ENCODE measurements at places on chromosomes 3 and 15. TPM values are rescaled to one million over a fixed set of nuclear protein-coding genes. Genes with fewer than 3 reads are reported as not detected.

- DNase-seq, result no peak
These were observed 102.4 kb downstream of the RAB11A start for GRCh38 chr15:65971741-65971995.

DNA sequence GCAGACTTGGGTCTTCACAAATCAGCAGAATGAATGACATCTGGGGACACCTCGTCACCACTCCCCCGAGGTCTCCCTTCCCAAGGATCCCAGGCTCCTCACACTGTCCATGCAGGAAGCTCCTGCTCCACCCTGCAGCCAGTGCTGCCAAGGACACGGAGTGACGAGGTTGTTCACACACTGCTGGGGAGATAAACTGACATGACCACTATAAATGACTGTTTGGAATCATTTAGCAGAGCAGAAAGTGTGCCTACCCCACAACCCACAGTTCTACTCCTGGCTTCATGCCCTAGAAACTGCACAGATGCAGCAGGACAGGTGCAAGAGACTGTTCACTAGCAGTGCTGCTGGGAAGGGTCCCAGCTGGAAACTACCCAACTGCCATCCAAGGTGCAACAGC lies 19.7 kb upstream of the PRSS50 start:
- no peak for DNase-seq

DNA sequence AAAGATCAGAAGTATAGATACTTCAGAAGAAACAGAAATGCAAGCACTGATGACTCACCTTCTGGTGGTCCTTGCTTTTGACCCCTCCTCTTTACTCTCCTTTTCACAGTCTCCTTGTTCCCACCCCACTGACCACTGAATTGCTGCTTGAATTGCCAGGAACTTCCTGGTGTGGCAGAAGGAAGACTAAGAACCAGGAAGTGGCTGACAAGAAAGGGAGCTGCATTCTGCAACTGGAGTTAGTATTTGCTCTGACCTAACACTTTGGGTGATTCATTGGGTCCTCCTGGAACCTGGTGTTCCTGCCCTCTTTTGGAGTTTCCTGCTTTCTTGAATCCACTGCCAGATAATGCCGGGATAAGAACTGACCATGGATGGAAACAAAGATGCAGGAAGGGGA lies 23.0 kb downstream of the KY start:
- DNase-seq, result no peak

GRCh38 chr3:39982665-39983357 lies 173.4 kb downstream of the MYRIP start:
- no peak for DNase-seq

DNA sequence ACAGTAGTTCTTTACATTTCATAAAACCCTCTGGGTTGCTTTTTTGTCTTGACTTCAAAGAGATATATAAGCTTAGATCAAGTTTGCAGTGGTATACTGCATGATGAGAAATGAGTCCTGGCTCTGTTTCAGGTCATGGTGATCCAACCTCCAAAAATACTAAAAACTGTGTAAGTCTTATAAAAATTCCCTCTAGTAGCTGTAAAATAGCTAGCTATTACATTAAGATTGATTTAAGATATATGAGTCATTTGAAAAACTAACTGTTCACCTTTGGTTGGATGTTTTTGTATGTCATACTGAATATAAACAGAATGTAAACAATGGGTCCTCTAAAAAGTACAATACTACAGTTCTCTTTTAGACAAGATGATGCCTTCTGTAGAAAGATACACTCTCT lies 879.2 kb downstream of the ROBO1 start:
- DNase-seq, result no peak

GRCh38 chr3:134858441-134859035 lies 63.5 kb downstream of the EPHB1 start:
- DNase-seq, result no peak

FSD2 gene
- total RNA-seq, result not detected

ZNF770 gene
- total RNA-seq, result 73.2 TPM

STAC gene
- total RNA-seq, result not detected

DNA sequence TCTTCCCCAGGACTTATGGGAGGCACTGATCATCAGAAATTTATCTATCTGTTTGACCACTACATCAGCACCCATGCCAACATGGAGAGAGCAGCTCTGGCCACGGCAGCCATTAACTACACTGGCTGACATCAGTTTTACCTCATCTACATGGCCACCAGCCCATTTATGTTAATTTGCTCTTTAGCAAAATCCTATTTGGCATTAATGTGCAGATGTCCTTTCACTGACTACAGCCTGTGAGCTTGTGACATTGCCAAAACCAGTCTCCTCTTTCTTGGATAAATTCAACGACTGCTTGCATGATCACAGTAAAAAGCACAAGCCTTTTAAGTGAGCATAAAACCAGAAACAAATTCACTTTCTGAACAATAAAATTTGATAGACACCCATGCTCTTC lies 47.5 kb downstream of the NR1I2 start:
- DNase-seq, result no peak

ACSBG1 gene
- 0.24 TPM for total RNA-seq

GRCh38 chr3:111571907-111572460 lies 23.2 kb downstream of the ZBED2 start:
- DNase-seq, result peak; percentile 38

DNA sequence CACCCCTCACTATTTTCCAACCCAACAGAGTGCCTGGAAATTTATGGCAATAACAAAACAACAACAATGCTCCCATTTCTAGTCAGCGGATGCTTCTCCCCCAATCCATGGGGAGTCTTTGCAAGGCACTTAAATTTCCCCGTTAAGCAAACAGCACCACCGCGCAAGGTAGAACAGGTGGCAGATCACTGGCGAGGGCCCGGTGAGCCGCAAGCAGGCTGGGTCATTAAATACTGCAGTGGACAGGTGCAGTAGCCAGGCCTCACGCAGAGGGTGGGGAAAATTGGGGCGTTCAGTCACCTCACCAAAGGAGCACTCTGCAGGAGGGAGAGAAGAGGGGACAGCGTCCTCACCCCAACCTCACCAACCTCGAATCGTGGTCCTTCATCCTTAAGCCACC lies 147.5 kb downstream of the NTRK3 start:
- no peak for DNase-seq
